ENCODE measurements at places on chromosomes 6 and 20.

DNA sequence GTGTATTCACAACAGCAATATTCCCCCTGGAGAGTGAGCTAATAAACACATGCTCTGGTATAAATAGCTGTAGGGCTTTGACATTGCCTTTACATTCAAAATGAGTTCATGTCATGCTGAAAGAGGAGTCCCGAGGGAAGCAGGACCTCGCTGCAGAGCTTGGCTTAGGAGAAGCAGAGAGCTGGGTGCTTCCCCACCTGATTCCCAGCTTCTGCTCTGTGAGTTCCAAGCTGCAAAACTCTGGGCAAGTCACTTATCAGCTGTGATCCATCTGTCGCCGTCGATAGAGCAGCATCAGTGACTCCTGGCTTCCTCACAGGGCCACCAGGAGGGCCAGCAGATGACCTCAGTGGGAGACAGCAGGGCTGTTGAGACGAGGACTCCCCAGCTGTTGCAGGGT lies 241.8 kb downstream of the ANKRD60 start:
- no peak for DNase-seq

GRCh38 chr6:169861431-169862042 lies 110.1 kb downstream of the ERMARD start:
- DNase-seq = no peak

GRCh38 chr20:15440049-15440820 lies 1102.8 kb upstream of the FLRT3 start:
- no peak for DNase-seq

GRCh38 chr6:37221585-37222124 lies 35.9 kb upstream of the TBC1D22B start:
- DNase-seq = no peak

DNA sequence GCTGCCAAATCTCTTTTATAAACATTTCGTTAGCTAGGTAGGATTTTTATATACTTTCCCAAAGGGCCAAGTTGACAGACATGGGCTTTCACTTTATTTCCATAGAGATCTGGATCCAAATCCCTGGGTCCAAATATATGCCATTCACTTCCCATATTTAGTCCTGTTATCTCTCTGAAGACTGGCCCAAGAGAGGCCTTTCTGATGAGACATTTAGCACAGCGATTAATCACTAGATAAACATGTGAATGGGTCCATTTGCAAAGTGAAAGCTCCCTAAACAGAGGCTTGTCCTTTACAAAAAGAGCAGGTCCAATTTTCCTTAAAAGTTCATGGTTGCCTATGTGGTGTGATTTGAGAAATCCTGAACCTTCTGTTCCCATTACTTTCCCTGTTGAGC lies 132.6 kb downstream of the TRMT11 start:
- DNase-seq = no peak

DNA sequence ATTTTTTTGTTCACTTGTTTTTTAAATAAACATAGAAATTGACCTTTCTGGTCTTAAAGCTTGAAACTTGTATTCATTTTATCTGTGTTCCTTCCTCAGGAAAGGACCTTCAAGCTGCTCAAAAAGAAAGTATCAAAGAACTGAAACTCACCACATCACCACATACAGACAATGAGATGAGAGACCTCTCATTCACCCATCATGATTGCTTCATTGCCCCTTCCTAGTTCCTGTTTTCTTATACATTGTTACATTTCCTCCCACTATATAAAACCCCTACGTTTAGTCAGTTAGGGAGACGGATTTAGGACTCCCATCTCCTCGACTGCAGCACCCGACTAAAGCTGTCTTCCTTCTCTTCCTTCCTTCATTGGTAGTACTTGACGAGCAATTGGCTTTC lies 180.5 kb upstream of the OPRM1 start:
- DNase-seq = no peak

- no peak for DNase-seq
Observed at GRCh38 chr6:52733172-52733571, 30.1 kb downstream of the GSTA2 start.

GRCh38 chr6:154848580-154848979 lies 115.4 kb downstream of the SCAF8 start:
- no peak for DNase-seq

DNA sequence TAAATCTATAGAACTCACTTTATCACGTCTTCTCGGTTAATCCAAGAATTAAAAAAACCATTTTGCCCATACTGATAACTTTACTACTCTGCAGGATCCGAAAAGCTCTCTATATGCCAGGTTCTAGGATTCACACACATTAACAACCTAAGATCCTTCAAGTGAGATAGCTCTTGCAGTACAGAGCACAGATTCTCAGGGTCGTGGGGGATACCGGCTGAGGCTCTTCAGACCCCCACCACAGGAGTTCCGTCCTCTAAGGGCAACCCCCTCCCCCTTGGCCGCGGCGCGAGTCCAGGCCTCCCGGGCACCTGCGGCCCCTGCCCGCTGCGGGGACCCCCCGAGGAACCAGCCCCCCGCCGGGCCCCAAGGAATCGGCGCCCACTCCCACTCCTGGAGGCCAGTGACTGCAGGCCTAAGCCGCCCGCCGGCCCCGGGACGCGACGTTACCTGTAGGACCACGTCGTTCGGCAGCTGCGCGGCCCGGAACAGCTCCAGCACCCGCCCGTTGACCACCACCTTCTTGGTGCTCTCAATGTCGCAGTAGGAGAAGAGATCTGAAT lies 892 bp downstream of the REPS1 start:
- no peak for DNase-seq

DNA sequence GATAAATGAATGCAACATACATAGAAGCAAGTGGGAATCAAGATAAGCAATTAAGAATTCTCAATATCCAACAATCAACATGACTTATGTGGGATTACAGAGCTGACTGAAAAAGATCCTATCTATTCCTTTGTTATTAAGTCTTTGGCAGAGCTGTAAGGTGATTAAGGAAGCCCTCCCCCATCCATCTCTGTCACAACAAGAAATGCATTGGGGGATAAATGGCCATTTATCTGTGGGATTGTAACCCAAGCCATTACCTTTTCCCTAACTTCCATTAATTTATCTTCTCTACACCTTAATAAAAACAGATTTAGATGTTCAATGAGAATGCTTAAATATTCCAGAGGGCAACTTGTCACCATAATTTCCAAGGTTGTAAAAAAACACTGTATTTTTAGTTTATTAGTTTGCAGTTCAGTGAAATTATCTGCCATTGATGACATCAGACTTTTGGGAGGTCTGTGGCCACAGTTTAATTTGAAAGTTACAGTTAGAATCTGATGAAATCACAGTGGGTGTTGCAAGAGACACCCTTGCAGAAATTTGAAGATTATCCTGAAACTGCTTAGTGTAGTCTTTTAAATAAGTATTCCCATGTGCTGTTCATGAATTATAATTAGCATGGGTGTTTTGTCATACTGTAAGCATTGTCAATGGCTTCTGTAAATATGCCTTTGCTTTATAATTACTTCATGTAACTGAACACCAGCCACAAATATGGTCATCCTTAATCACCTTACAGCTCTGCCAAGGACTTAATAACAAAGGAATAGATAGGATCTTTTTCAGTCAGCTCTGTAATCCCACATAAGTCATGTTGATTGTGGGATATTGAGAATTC lies 49.4 kb upstream of the FYN start:
- DNase-seq = no peak

- no peak for DNase-seq
Observed at GRCh38 chr6:141719476-141719875, 413.2 kb upstream of the GJE1 start.
